ENCODE measurements at places on chromosomes 16 and 17.

DNA sequence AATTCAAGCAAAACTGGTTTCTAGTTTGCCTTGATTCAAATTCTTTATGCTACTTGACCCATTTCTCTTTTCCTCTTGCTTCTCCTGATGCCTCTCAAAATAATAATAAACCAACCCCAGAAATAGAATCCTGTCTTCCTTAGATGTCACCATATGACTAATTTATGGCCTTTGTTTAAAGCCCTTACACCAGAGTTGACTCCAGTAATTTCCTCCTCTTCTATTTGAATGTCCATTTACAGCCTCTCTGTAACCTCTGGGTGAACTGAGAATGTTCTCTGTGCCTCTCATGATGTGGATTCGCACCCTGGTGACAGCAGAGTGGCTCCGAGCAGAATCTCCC is 31.5 kb downstream of the ZFHX3 start:
- DNase-seq, result no peak

DNA sequence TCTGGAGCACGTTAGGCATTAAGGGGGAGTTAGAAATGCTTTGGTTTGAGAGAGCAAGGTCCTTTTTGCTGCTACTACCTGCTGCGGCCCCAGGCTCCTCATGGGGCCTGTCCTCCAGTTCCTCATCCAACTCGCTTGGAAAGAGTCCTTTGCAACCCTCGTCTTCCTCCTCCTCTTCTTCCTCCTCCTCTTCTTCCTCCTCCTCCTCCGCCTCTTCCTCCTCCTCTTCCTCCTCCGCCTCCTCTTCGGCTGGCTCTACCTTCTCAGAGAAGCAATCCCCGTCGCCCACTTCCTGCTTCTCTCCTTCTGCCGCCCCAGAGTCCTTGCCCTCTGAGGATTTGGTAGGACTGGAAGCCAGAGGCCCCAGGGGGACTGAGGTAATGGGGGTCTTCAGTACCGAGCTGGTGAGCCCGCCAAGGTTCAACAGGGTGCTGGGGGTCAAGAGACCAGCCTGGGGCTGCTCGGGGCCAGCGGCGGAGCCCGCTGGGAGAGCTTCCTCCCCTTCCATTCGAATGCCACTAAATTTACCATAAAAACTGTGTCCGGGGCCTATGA is 89.3 kb downstream of the ZFHX3 start:
- no peak for DNase-seq

GRCh38 chr16:67158637-67159600 is 790 bp downstream of the TRADD start:
- no peak for DNase-seq

DNA sequence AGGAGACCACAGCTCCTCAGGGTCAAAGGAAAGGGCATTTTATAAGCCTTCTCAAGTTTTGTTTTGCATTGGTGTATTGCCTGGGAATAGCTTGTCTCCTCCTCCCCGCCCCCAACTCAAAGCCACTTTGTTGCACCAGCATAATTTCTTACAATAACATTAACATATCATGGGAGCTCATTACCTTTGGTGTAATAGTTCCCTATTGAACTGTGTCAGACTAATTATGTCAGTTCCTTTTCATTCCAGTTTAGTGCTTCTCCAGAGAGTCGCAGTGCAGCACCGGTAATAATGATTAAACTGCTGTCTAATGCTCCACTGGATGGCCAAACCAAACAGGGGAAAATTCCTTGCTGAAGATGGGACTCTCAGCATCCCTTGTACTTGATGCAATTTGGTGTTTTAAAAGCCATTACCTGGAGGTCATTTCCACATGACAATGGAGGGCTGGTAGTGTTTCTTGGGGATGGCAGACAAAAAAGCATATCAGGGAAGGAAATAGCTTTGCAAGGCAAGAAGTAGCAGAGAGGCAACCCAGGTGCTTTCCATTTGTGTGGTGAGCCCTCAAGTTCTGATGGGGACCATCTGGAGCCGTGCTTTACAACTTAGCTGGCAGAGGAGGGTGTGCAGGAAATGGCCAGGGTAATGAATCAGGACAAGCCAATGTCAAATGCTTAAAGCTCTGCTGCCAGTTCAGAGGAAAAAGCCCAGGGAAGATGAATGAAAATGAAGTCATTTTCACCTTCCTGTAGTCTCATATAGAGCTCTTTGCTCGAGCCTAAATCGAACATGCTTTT is 91.5 kb upstream of the NLRP1 start:
- DNase-seq, result no peak

DNA sequence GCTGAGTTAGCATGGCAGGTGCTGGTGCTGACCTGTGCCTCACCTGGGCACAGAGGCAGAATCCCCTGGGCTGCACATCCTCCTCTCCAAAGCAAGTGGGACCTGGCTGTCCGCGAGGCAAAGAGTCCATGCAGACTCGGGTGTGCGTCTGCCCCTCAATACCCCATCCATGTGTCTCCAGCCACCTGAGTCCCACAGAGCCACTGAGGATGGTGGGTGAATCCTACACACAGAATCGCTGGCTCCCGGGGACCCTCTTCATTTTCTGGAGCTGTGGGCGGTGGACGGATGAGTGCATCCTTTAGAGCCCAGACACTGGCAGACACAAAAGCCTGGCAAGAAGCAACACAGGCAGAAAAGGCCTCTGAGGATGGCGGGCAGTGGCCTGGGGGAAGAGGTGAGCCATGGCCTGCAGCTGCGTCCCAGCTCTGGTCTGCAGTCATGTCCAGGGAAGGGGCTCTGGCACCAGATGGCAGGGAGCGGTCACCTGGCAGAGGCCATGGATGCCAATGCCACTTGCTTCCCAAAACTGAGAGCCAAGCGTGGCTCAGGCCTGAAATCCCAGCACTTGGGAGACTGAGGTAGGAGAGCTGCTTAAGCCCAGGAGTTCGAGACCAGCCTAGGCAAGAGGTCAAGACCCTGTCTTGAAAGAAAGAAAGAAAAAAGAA is 29.9 kb downstream of the AXIN1 start:
- no peak for DNase-seq

DNA sequence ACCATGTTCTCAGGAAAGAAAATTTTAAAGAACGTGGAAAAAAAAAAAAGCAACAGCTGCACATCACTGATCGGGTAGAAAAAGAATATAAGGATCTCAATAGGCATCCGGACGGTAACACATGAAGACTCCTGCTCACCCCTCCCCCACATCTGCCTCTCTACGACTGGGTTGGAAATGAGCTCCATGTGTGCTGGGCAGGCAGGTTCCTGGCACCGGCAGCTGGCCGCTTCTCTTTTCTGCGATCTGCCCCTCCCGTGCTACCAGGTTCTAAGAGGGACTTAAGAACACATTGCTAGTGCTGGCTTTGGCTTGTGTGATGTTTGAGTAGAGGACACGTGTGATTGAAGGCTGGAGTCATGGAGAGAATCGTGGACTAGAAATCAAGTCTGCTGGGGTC is 115.5 kb downstream of the AATF start:
- no peak for DNase-seq

DNA sequence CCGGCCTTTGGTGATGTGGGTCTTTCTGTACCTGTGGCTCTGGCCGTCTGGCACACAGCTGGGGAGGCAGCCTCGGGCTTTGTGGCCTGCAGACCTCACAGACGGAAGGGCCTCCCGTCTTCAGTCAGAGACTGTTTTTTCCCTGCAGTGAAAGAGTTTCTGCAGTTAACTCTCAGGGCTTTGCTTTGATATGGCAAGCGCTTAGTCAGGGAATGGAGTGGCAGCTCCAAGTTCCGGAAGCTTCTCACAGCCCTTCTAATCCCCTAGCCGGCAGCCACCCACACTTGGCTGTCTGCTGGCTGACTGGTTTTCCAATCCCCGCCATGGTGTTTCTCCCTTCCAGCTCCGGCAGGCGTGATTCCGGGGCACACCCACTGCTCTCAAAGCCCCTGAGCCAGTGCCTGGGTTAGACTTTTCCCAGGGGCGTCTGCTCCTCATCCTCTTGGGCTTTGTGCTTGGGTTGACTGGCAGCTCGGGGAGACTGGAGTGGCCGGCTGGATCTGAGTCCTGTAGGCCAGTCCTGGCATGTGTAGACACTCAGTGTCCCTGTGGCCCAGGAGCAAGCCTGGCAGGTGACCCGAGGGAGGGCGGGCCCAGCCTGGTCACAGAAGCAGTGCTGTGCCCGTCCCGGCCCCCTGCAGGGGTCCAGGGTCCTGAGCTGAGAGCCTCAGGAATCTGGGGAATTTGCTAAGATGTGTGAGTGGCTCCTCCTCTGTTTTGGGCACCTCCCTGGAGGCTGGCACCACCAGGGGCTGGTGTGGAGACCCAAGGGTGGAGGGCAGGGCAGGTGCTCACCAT is 29.9 kb downstream of the BAIAP2 start:
- DNase-seq, result no peak

- DNase-seq, result no peak
These were observed 12.8 kb downstream of the EVPL start for GRCh38 chr17:76014100-76014924.

DNA sequence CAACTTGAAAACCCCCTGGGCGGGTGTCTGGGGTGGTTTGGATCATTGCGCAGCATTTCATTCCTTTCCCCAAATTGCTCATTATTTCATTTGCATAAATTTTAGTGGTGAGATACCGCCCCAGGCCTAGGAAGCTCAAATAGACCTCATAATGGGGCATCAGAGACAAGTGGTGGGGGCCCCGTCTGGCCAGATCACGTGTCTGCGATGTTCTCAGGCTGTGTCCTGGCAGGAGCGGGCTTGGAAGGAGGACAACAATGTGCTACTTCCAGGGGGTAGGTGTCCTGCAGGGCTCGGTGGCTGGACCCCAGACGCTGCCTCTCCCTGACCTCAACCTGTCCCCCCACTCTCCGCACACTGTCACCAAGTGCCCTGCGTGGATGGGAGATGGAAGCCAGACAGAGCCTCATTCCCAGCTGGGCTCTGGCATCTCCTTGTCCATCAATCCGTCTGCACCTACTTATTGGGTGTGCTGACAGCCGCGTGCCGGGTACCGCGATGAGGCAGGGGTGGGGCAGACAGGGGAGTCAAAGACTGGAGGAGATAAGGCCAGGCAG is 116.9 kb downstream of the NTN1 start:
- DNase-seq, result no peak

DNA sequence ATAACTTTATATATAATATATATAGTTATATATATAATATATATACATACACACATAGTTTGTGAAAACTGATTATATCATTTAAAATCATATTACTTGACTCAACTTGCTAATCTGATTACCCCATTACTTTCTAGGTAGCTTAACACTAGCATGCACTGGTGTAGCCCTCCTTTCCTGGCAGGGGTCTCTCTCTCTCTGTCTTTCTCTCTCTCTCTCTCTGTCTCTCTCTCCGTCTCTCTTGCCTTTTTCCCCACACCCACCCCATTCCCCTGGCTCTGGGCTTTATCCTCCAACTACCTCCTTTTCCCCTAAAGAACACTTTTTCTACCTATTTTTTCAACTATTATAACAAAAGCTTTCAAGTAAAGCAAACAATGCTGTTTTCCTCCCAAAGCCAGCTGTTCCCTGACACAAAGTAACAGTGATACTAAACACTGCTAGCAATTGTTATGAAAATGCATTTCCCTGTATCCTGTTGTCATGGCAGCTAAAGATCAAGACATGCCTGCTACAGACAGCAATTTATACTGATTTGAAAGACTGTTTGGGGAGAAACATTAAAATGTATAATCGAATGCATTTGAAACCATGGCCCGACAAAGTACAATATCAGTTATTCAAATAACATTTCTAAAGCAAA is 89.4 kb downstream of the CHD9NB start:
- no peak for DNase-seq

- peak; percentile 51 for DNase-seq
These were observed at the start of gene TUBG2 for GRCh38 chr17:42659079-42659931. TSS of gene TUBG2 (plus strand) at chr17:42659284. CDS start at chr17:42659504, 220 bp downstream.

DNA sequence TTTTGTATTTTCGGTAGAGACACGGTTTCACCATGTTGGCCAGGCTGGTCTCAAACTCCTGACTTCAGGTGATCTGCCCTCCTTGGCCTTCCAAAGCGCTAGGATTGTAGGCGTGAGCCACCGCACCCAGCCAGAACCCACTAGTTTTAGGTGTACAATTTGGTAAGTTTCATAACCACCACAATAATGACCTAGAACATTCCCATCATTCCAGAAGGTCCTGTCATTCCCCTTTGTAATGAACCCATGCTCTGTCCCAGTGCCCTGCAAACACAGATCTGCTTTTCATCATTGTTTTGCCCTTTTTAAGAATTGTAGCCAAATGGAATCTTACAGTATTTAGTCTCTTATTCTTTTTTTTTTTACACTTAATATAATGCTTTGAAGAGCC is 35.6 kb upstream of the IRF8 start:
- no peak for DNase-seq

GRCh38 chr16:8736123-8736668 is 61.2 kb downstream of the TMEM186 start:
- DNase-seq, result no peak

- no peak for DNase-seq
These were observed 152.5 kb downstream of the XYLT1 start for GRCh38 chr16:17318238-17318637.

DNA sequence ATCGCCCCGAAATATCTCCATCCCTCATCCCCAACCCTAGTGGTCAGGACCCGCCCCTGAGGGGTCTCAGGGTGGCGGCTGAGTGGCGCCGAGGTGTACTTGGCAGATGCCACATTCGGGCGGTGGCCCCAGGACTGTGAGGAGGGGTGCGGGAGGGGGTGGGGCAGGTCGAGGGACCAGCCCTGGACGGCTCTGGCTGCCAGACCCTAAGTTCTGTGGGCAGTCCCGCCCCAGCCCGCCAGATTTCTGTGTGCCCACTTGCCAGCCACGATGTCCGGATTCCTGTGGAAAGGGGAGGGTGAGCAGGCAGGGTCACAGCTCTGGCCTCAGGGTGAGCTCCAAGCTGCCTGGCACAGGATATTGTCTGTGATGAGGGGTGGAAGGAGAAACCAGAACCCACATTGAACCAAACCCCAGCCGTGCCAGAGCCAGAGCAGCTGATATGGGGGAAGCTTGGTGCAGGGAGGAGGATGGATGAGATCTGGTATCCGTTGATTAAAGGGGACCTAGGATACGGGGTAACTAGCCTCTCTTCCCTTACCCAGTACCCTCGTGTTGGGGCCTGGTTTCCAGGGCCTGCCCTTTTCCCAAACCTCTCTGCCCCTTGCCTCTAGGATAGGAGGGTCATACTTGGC is 1.1 kb upstream of the CHAD start:
- DNase-seq, result no peak

DNA sequence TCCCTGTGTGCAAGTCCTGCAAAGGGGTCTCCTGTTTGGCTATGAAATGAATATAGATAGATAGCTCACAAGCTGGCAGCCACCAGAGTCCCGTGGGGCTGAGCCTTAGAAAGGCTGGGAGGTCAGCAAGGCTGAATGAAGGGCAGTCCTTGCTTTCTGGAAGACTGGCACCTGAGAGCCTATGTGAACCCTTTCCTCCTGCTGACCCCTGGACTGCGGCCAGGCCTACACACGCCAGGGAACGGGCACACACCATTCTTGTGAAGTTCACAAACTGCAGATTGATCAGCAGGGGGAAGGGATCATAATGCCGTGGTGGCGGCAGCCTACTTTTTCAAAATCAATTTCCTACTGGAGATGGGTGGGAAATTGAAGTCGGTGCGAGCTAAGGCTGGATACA is 985 bp upstream of the C17orf107 start:
- DNase-seq, result no peak

GRCh38 chr17:41178341-41178740 is 320 bp upstream of the KRTAP4-2 start:
- DNase-seq, result no peak

GRCh38 chr16:86142801-86143236 is 243.9 kb downstream of the IRF8 start:
- DNase-seq, result no peak

GRCh38 chr17:63490329-63490728 is 13.5 kb downstream of the ACE start:
- no peak for DNase-seq

GRCh38 chr17:62052765-62053338 is 12.2 kb downstream of the MED13 start:
- DNase-seq, result no peak

GRCh38 chr17:50317121-50317520 is 28.8 kb upstream of the XYLT2 start:
- DNase-seq, result no peak

- DNase-seq, result peak; percentile 52
These were observed 14.5 kb upstream of the TMC7 start for GRCh38 chr16:18969050-18969854.
